Psoas muscle (tissue), 8 donors: ENCODE measurements at places on chromosomes 13 and 19. TPM values are rescaled to one million over a fixed set of nuclear protein-coding genes. Genes with fewer than 3 reads are reported as not detected.

The MAP1S gene
- 53.1 TPM for total RNA-seq

The SHC2 gene
- total RNA-seq, result 4.5 TPM

The TEX26 gene
- total RNA-seq, result not detected

The PRSS57 gene
- total RNA-seq, result not detected

DNA sequence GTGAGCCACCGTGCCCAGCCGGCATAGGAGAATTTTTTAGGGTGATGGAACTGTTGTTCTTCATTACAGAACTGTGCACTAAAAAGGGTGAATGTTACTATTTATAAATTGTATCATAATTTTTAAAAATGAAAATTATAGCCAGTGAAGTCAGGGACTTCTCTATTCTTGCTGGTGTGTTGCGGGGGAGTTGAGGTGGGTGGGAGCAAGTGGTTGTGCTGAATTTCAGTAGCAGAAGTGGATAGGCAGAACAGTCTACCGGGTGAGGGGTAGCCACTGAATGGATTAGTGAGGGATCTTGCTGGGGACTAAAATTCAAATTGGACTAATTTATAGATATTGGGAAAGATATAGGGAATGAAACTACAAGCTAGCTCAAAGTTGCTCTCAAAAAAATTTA, 74.0 kb downstream of the CAB39L start:
- no peaks in the 10 kb centered on the region for H3K27me3 ChIP-seq
- no peaks in the 10 kb centered on the region for H3K36me3 ChIP-seq
- H3K4me1 ChIP-seq, result no peaks in the 10 kb centered on the region
- DNase-seq, result no peak
- no peak overlapping the region for H3K4me3 ChIP-seq

DNA sequence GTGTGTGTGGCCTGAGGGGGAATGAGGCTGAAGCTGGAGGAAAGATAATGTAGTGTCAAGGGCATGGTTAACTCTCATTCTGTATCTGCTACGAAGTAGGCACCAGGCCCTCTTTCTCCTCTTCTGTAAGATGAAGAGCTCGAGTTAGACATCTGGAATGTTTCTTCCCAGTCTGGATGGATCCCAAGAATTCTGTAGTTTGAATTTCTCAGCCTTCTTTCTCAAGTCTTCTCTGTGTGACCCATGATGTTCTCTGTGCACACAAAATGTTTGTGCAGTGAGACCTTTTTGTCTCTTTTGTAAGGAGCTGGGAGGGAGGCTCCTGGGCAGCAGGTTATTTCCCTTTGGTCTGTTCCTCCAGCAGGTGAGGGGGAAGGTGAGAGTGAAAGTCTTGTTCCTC, 13.7 kb downstream of the FGF9 start:
- no peaks in the 10 kb centered on the region for H3K36me3 ChIP-seq
- H3K4me3 ChIP-seq, result no peak overlapping the region
- no peaks in the 10 kb centered on the region for H3K27me3 ChIP-seq
- H3K4me1 ChIP-seq, result no peaks in the 10 kb centered on the region
- no peak for DNase-seq

- H3K36me3 ChIP-seq, result peaks cover 26% of the 10 kb centered on the region
- H3K4me3 ChIP-seq, result no peak overlapping the region
- H3K27me3 ChIP-seq, result peaks cover 9% of the 10 kb centered on the region
These were observed 11.7 kb downstream of the NKPD1 start for GRCh38 chr19:45149129-45149528.

GRCh38 chr13:91574766-91575165, 176.3 kb downstream of the GPC5 start:
- no peaks in the 10 kb centered on the region for H3K36me3 ChIP-seq
- DNase-seq, result no peak
- H3K27ac ChIP-seq, result no peak overlapping the region
- no peaks in the 10 kb centered on the region for H3K4me1 ChIP-seq
- no peak overlapping the region for H3K4me3 ChIP-seq

GRCh38 chr13:79194272-79194671, 211.8 kb downstream of the RBM26 start:
- H3K4me3 ChIP-seq, result no peak overlapping the region
- no peaks in the 10 kb centered on the region for H3K27me3 ChIP-seq
- no peak overlapping the region for H3K27ac ChIP-seq
- H3K36me3 ChIP-seq, result no peaks in the 10 kb centered on the region
- DNase-seq, result no peak
- H3K4me1 ChIP-seq, result no peaks in the 10 kb centered on the region
